Stimulated activated CD4-positive, alpha-beta T cell treated with anti-CD3 and anti-CD28 coated beads, Interleukin-1b, Interleukin-23, amount 100 ng/mL, for 24 hours (primary cell): ENCODE measurements at places on chromosomes 6 and 20.

DNA sequence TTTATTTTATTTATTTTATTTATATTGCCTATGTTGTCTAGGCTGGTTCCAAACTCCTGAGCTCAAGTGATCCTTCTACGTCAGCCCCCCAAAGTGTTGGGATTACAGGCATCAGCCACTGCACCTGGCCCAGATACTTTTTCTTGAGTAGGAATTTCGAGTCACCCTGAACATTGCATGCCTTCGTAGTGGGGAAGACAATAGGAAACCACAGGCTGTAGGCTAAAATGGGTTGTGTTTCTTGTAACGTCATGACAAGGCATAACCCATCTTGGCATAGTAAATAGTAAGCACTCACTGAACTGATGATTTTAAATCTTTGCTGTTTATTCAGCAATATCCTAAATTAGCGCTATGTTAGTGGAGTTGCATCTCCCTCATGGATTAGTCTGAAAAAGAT, 34.9 kb downstream of the PTPN1 start:
- DNase-seq, result no peak

DNA sequence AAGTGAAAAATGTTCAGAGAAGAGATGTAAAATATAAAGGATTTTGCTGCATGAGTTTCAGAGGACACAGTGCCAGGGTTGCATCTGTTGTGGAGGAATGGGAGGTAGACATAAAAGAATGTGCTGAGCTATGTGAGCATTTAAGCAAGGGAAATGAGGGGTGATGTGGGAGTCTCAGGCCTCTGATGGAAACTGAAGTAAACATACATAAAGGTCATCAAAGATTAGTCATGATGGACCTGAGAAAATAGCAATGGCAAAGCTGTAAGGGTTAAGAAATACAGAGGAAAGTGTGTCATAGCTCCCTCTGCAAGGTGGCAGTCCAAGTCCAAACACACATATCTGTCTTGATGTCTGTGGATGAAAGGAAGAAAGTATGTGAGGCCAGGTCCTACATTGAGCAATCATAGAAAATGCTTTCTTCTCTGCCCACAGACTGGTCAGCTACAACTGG, 306.6 kb upstream of the ECI2 start:
- no peak for DNase-seq

DNA sequence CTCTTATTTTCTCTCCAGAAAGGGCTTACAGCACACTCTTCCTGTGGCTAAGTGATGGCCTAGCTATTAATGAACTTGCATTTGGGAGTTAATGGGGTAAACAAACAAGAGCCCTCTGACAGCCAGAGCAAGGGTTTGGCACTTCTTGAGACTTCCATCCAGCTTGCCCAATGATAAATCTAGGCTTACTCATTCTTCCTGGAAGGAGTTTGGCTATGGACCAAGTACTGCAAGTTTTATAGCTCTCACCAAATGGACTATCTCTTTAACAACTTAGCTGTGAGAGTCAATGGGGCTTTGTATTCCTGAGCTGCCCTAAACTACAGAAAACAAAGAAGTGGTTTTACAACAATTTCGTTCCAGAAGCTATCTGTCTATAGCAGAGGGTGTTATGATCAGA, 16.7 kb upstream of the PI3 start:
- no peak for DNase-seq

GRCh38 chr20:37901654-37902503, 1.0 kb upstream of the VSTM2L start:
- no peak for DNase-seq
